MG63 (cell line): ENCODE measurements at places on chromosomes 7 and 10. TPM values are rescaled to one million over a fixed set of nuclear protein-coding genes. Genes with fewer than 3 reads are reported as not detected.
A peak's percentile ranks its signal among the peaks of the same experiment; 100 is the strongest.

DNA sequence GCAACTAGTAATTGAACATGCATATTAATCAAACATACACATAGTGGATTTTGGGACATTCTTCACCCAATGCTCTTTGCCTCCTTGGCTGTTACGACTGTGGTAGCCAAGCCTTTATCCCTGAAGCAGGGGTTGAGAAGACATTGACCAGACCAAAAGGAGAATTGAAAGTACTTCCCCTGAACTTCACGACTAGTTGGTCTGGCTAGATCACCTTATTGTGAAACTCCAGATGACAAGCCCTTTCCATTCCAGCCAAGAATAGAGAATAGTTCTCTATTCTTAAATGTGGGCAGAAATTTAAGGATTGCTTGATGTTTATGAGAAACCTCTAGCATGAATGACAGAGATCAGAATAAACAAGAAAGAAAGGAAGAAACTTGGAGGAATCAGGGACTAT, 97.0 kb downstream of the LRMDA start:
- DNase-seq, result no peak

DNA sequence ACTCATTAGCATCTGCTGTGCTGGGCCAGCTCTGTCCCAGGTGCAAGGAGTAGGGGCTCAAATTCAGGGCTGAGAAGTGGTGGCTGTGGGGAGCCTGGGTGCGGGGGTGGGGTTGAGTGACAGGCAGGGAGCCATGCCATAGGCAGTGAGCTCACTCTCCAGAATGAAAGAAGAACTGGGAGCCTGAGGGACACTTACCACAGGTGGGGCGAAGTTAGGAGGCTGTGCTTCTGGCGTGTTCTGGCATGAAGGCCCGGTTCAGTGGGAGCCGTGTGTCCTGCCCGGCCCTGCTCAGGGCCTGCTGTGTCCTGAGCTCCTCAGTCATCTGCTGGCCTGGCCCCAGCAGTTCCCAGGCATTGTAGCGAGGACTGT, 62.5 kb downstream of the MKI67 start:
- no peak for DNase-seq

DNA sequence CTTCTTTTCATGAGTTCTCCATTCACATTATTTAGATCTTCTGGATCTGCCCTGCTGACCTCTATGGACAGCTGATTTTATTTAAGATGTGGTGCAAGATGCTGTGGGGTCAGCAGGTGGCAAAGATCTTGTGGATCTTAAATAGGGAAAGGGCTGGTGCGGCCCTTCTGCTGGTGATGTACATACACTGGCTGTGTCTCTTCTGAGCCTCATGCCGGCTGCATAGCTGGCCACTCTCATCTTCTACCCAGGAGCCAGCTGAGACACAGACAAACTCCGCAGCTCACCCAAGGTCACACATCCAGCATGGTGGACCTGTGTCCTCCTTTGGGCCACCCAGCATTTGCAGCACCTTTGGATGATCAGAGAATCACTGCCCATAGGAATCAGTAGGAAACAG, 9.7 kb downstream of the RBP3 start:
- no peak for DNase-seq

DNA sequence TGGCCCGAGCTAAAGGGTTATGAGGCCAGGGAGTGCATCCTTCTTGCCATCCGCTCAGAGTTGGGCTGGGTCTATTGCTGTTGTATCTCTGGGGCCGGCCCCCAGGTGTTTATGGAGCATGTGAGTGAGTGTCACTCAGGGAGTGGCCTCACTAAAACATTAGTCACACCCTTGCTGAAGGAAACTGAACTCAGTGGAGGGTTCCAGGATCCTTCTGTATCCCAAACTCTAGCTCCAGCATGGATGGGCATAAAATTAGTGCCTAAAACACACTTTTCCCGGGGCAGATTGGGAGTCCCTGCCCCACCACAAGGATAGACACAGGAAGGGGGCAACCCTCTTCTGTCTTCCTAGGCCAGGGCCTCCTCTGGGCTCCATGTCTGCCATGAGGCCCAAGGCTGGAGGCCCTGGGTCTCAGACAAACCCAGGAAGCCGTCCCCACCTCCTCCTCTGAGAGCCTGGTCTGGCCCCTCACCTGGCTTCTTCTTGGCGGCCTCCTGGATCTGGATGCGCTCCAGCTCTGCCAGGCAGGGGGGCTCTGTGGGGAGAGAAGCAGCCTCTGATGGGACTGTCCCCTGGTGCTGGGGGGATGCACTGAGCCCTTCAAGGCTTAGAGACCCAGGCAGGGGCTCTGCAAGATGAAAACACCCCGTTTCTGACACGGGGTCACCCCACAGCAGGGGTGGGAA, 24.5 kb downstream of the SPOCK2 start:
- no peak for DNase-seq

DNA sequence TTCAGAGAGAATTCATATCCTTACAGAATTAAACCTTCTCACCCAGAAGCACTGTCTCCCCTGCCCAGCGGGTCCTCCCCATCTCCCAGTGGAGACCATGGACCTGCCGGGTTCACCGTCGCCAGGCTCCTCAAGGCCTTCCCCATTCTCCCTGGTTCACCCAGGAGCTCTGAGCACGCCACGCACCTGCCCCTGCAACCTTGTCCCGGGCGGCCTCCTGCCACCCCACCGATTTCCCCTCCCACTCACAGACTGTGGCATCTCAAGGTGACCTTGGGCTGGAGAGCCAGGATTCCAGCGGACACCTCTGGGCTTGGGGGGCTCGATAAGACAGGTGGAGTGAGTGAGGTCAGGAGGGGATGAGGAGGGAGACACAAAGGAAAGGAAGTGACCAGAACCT, 135.3 kb downstream of the PTPRN2 start:
- DNase-seq, result no peak

DNA sequence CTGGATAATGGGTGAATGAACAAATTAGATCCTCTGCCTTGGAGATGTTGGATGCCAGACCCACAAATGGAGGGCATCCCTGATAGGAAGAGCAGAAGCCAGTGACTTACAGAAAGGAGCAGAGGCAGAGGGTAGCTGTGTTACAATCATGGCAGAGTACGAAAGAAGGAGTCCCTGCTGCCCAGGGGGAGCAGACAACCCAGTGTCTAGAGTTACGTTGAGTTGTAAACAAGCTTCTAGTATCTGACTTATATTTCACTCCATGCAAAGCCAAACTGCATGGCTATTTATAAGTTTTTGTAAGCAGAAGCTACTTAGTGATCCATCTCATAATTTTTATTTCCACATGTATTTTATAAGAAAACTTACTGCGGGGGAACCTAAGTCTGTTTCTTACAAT, 56.2 kb upstream of the A1CF start:
- no peak for DNase-seq

GRCh38 chr10:70405037-70405824, 1.3 kb downstream of the EIF4EBP2 start:
- peak; percentile 86 for DNase-seq

- peak; percentile 68 for DNase-seq
Observed at GRCh38 chr7:21064698-21065648, 278.3 kb upstream of the SP8 start.

- no peak for DNase-seq
Observed at GRCh38 chr10:7314170-7314569, 96.7 kb downstream of the SFMBT2 start.

GRCh38 chr10:5840314-5841307, 27.4 kb upstream of the GDI2 start:
- DNase-seq, result no peak

- DNase-seq, result no peak
Observed at GRCh38 chr7:147472556-147472955, 1118.0 kb upstream of the C7orf33 start.

- DNase-seq, result no peak
Observed at GRCh38 chr7:114653364-114654088, 238.9 kb downstream of the FOXP2 start.

- no peak for DNase-seq
Observed at GRCh38 chr10:49187950-49188761, at the start of gene TMEM273. TSS of gene TMEM273 (minus strand) at chr10:49188391. CDS start at chr10:49188336, 55 bp downstream.

- no peak for DNase-seq
Observed at GRCh38 chr7:158602905-158603772, 15.5 kb upstream of the PTPRN2 start.

DNA sequence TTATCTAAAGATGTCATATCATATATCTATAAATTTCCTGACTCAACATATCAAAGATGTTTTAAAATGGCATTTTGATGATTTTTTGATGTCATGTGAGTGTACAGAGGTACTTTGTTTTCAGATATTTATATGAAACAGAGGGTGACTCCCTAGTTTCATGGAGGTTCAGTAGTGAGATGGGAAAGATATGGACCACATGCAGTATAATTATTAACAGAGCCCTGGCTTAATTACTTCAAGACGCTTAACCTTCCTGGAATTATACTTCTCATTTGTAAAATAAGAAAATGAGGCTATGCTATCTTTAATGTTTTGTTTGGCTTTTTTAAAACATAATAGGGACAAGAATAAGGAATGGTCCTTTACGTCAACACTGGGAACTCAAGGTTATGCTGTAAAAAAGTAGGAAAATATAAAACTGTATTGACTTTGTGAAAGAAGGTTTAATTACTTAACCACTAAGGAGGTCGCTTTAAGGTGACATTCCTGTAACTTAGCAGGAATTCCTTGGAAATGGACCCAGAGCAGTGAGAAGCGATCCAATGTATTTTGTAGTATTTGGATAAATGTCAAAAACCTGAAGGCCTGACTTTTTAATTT, 821.0 kb upstream of the IGFBP3 start:
- DNase-seq, result no peak

- DNase-seq, result no peak
Observed at GRCh38 chr7:157558516-157558874, 221.7 kb downstream of the DNAJB6 start.

DNA sequence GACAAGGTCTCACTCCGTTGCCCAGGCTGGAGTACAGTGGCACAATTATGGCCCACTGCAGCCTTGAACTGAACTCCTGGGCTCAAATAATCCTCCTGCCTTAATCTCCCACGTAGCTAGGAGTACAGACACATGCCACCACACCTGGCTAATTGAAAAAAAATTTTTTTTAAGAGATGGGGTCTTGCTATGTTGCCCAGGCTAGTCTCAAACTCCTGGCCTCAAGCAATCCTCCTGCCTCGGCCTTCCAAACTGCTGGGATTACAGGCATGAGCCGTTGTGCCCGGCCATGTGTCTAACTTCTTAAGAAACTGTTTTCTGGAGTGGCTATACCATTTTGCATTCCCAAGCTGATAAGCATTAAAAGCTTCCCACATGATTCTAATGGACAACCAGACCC, 9.5 kb upstream of the EFCAB10 start:
- DNase-seq, result no peak

GRCh38 chr10:35464825-35465456, 128.6 kb downstream of the CCNY start:
- no peak for DNase-seq

DNA sequence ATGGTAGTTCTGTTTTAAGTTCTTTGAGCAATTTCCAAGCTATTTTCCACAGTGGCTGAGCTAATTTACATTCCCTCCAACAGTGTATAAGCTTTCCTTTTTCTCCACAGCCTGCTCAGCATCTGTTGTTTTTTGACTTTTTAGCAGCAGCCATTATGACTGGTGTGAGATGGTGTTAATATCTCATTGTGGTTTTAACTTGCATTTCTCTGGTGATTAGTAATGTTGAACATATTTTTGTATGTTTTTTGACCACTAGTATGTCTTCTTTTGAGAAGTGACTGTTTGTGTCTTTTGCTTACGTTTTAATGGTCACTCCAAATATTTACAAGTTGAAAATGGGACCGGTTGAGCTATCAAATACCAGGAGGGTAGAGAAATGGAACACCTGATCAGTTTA, 20.4 kb downstream of the GNG11 start:
- DNase-seq, result no peak

Gene POT1
- 10.5 and 47.3 TPM in 2 replicates for total RNA-seq

Gene AS3MT
- 0.17 and 1.7 TPM in 2 replicates for total RNA-seq

Gene TBC1D12
- 7.2 TPM in 2 replicates for total RNA-seq

Gene ZCWPW1
- 5.1 and 6.8 TPM in 2 replicates for total RNA-seq

Gene FKBP9
- total RNA-seq, result 170 TPM in 2 replicates

Gene HYAL4
- not detected in 2 replicates for total RNA-seq

Gene OR2A42
- total RNA-seq, result not detected in 2 replicates

Gene ANKIB1
- 11.1 and 18.7 TPM in 2 replicates for total RNA-seq

Gene CYP26A1
- total RNA-seq, result 0.30 and 0.32 TPM in 2 replicates
